ENCODE measurements at places on chromosomes 5 and 9.

GRCh38 chr5:113683211-113683610 lies 169.7 kb downstream of the YTHDC2 start:
- no peak for DNase-seq

- no peak for DNase-seq
Measured at GRCh38 chr5:127892467-127893207, 189.4 kb downstream of the CCDC192 start.

- no peak for DNase-seq
Measured at GRCh38 chr5:144219869-144220268, 49.2 kb downstream of the KCTD16 start.

DNA sequence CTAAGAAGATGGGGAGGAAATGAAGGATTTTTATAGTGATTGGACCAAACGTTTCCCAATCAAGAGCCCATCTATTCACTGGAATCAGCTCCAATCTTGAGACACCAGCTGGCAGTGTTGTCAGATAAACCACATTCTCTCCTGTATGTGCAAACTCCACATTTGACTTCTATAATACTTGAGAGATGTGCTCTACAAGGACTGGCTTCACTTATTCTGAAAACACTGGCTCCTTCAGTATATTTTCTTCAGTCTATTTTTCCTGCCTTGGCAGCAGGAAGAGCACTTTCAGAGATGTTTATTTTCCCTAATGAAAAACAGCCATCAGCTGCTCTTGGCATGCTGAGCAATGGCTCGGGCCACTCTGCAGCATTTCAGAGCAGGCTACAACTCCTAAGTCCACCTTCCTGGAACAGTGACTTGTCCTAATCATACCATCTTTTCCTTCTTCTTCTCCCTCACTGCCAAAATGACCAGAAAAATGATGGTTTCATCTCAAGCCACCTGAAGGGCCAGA lies 96.9 kb upstream of the FSTL4 start:
- no peak for DNase-seq

GRCh38 chr5:169006842-169007790 lies 293.8 kb downstream of the SLIT3 start:
- no peak for DNase-seq

- no peak for DNase-seq
Measured at GRCh38 chr9:82560036-82560435, 502.9 kb downstream of the RASEF start.

DNA sequence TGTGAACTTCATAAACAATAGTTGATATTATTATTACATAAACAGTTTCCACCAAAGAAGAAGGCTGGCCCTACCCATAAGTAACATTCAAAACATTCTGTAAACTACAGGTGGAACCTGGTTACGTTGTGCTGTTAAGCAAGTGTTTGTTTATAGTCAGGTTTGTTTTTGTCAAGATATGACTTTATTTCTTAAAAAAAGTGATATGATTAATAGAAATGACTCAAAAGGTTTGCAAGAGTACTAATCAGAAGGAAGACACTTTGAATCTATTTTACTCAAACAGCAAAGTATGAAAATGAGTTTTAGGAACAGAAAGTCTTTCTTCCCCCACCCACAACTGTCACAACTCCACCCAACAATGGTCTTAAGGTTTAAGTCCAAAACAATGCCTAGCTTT lies 220.8 kb downstream of the PLK2 start:
- no peak for DNase-seq

DNA sequence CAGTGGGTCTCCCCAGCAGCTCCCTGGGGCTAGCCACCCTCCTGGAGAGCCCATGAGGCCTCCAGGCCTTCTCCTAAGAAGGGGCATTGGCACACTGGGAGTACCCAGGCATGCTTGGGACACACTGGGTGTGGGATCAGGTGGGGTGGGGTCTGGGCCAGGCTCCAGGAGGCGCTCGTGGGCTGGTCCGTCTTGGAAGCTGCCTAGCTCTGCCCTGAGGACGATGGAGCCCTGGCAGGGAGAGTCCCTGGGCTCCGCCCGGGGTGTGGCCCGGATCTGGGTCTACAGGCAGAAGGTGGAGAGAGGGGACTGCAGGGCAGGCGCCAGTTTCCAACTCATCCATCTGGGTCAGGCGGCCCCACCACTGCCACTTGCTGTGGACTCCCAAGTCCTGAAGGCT lies 2.4 kb downstream of the PRRX2 start:
- DNase-seq = no peak

GRCh38 chr5:112004867-112005622 lies 248.1 kb upstream of the NREP start:
- DNase-seq = no peak

- no peak for DNase-seq
Measured at GRCh38 chr5:126483156-126483555, 59.9 kb downstream of the GRAMD2B start.

DNA sequence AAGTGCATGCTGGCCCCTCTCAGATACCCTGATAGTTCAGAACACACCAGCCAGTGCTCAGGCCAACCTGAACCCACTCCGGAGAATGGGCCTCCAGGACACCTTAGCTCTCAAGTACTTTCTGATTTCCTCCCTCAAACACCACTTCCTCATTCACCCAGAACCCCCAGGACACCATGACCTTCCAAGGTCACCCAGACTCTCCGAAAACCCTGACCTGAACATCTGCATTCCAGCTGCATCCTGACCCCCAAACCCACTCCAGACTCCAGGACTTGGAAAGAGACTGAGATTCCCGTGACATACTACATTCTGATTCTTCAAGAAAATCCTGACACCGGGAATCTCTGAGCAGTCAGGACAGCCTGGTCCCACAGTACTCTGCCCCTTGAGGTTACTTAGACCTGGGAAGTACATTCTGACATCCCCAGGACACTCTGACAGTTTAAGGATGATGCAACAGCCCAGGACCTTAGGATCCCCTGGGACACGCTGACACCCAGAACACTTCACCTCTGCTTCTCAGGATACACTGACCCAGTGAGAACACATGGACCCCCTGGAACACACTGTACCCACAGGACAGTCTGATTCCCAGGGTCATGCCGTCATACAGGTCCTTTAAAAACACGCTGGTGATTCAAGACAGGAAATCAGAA lies 747 bp upstream of the PROP1 start:
- DNase-seq = no peak

GRCh38 chr9:117284414-117284813 lies 130.4 kb downstream of the ASTN2 start:
- no peak for DNase-seq

DNA sequence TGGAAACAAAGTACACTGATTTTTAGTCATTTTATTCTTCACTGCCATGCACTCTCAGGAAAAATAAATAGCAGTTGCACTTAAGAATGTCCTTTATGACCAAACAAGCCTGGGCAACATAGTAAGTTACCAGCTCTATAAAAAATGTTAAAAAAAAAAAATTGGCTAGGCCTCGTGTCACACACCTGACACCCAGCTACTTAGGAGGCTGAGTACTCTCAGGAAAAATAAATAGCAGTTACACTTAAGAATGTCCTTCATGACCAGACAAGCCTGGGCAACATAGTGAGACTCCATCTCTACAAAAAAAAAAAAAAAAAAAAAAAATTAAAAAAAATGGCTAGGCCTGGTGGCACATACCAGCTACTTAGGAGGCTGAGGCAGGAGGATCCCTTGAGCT lies 304.6 kb downstream of the SLCO4C1 start:
- no peak for DNase-seq

- no peak for DNase-seq
Measured at GRCh38 chr5:87359106-87359505, 53.6 kb downstream of the CCNH start.

- no peak for DNase-seq
Measured at GRCh38 chr5:17966640-17967402, 332.6 kb downstream of the TAF11L14 start.

GRCh38 chr9:34177593-34178435 lies 1.0 kb upstream of the UBAP1 start:
- DNase-seq = no peak

- peak; percentile 75 for DNase-seq
Measured at GRCh38 chr5:157651623-157652376, 438 bp downstream of the SOX30 start.

- no peak for DNase-seq
Measured at GRCh38 chr5:156330141-156330870, 3.3 kb downstream of the SGCD start.

All from stimulated activated CD4-positive, alpha-beta T cell treated with anti-CD3 and anti-CD28 coated beads, Interleukin-2, amount 100 ng/mL, for 4 hours (primary cell).